ENCODE measurements at places on chromosomes 5 and 9.

DNA sequence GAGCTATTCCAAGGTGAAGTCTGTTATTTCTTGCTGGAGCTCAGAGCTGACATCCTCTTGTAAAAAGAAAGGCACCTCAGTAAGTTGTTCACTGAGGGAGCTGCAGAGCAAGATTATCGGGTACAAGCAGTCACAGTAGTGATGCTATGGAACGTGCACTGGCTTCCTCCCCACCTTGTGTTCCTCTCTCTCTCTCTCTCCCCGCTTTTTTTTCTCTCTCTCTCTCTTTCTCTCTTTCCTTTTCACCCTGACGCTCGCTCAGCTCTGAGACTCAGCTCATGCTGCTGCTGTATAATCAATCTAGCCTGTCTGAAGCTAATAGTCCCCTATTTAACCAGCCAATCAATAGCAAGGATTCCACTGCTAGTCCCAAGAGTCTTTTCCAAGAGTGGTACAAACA lies 587.6 kb upstream of the CDH18 start:
- no peak for DNase-seq

DNA sequence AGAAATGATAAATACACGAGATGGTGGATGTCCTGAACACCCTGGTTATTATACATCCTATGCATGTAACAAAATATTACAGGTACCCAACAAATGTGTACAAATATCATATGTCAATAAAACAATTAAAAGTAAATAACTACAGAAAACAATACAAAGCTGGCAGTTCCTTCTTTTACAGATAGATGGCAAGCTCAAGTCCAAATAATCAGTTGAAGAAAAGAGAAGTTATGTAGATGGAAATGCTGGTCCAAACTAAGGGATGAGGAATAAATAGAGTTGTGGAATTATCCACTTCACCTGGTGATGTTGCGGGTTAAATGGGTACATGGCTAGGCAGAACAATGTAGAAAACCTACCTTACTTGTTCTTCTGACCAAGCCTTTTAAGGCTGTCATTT lies 79.4 kb downstream of the PALM2AKAP2 start:
- no peak for DNase-seq

GRCh38 chr5:15021266-15022046 lies 149.9 kb upstream of the ANKH start:
- DNase-seq, result peak; percentile 36

DNA sequence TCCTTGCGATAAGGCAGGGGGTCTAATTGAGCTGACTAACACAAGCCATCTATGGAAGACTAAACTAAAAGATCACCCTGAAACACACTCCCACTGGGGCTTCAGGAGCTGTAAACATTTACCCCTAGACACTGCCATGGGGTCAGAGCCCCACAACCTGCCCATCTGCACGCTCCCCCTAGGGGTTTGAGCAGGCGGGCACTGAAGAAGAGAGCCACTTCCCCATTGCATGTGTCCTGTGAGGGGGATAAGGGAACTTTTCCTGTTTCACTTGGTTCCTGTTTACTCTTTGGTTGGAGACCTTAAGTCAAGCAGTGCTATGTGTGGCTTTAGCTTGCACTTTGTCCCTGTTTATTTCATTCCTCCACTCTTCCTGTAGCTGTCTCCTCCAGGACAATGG lies 1929.5 kb upstream of the CDH9 start:
- DNase-seq, result no peak

GRCh38 chr5:98573834-98574320 lies 199.6 kb upstream of the RGMB start:
- no peak for DNase-seq

DNA sequence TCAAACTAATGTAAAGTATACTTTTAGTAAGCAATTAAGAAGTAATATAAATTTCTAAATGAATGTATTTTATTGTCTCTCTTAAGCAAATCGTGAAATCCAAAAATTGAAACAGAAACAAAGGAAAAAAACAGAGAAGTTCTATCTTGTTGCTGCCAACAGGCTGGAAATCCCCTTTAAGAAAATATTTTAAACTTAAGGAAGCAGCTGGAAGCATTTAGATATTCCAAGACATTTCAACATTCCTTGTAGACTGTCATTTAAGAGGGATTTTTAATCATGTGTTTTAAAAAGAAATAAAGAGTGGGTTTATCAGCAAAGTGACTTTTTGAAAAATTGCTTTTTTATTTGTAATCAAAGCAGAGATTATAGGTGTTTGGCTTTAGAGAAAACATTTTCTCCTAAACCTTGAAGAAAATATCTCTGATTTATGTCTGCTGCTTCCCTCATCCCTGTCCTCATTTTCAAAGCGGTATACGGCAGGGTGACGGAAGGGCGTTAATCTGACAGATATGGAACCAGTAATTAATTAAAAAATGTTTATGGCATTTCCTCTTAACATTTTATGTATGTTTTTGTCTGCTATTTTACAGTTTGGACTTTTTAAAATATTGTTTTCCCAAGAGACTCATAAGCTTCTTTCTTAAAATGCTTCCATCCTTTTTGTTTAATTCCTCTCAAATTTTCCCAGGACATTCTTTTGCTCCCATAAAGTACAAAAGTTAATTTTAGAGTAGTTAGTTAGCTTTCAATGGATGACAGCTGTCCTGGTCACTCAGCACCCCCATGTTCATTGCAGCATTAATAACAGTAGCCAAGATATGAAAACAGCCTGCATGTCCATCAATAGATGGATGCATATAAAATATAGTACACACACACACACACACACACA lies 245.6 kb downstream of the LURAP1L start:
- DNase-seq, result no peak

DNA sequence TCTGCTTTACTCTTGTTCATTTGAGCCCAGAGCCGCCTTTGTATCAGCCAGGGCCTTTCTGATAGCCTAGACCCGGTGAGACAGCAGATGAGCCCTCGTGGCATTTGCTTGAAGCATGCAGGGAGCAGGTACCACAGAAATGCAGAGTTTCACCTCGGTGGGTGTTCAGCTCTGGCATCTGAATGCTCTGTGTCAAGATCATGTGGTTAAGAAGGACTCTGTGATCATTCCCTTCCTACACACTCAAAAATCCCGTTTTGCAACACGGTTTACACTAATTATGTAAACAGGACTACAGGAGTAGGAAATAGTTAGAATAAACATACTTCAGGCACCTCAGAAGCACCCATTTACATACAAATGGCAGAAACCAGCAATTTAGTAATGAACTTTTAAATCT lies 67.2 kb downstream of the MVB12B start:
- DNase-seq, result no peak

DNA sequence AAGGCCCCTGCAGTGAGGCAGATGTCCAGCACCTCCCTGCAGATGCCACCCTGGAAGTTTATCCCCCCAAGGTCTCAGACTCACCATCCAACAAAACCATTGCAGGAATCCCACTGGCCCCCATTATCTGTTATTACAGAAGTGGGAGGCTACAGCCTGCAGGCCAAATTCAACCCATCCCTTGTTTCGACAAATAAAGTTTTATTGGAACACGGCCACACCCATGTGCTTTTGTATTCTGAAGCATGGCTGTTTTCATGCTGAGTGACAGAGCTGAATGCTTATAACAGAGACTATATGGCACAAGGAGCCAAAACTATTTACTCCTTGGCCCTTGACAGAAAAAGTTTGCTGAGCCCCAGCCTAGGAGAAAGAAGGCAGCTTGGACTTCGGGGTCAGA lies 428.8 kb downstream of the CDK5RAP2 start:
- DNase-seq, result no peak

DNA sequence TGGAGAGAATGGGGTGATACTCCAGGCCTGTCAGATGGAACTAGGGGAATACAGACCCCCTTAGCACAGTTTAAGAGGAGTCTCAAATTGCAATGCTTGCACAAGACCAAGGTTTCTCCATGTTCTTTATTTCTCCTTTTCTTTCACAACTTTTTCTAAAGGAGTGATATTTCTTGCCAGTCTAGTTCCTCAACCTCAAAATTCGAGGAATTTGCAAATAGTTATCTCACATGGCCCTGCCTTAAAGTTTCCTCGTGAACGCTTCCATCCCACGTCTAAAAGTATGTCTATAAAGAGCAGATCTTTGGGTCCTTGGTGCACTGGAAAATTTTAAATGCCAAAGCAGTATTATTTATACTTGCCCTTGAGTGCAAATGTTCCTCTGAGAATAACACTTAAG lies 373.8 kb upstream of the KLF4 start:
- no peak for DNase-seq

- no peak for DNase-seq
Observed at GRCh38 chr9:69768716-69769115, 8.9 kb upstream of the PTAR1 start.

GRCh38 chr9:113274474-113275156 lies 757 bp downstream of the CDC26 start:
- DNase-seq, result peak; percentile 29

GRCh38 chr5:143008809-143009521 lies 238.8 kb downstream of the ARHGAP26 start:
- DNase-seq, result peak; percentile 54

DNA sequence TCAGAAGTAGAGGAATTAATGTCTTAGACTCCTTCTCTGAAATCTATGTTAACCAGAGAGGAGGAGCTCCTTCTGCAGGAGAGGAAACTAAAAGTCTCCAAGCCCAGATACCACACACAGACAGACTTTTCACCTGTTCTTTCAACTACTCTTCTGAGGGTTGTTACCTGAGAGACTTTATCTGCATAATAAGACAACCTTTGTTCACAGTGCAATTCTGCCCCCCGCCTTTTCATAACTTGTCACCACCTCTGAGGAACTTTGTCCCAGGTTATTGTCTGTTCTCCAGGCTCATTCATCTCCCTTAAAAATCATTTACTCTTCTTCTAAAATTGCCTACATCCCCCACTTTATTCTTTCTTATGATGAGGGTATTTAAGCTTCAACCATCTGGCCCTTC lies 9.4 kb upstream of the GALNT10 start:
- no peak for DNase-seq
